ENCODE measurements at places on chromosomes 12 and 14.

GRCh38 chr14:28757786-28758185, 8.8 kb upstream of the FOXG1 start:
- DNase-seq = no peak

GRCh38 chr14:23433457-23433856, 2.0 kb downstream of the MYH7 start:
- no peak for DNase-seq

- DNase-seq = no peak
Measured at GRCh38 chr14:95264271-95264973, 55.3 kb downstream of the CLMN start.

DNA sequence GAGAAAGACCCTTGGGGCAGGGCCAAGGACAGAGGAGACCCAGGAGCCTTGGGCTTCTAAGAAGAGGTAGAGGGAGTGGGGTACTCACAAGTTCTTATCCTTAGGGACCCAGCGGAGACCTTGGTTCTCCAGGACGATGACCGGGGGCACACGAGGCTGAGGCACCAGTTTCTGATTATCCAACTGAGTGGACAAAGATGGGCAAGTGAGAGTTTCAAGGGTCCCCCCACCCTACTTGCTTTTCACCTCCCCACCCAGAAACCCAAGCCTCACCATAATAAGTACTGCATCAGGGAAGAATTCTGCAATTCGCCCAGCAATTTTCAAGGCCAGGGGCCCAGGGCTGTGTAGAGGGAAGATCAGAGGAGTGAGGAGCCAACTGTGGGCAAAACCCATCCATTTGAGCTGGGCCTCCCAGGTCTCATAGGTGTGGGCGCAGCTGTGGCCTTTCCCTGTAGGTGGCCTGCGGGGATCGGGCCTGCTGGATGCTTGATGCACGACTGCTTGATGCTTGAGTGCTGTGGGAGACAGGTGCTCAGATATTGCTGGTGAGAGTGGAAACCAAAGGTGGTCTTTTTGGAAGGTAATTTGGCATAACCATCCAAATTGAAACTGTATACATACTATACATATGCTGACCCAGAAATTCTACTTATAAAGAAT, 2.0 kb downstream of the EMC9 start:
- no peak for DNase-seq

DNA sequence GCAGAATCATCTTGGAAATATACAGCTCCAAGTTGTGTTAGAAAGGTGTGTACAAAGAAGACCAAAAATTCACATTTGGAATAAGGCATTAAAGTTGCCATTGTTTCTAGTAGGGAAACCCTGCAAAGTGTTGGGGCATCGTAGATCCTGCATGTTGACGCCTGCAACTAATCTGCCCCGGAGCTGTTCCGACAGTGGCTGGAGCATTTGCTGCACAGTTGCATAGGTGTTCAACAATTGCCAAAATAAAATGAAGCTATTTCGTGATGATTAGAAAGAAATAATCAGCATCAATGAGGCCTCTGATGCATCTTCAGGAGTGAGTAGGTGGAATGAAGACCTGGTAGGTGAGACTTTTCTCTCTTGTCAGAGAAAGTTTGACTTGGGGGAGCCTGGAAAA, 47.3 kb downstream of the DAD1 start:
- DNase-seq = no peak

GRCh38 chr12:122843455-122843854, 8.2 kb downstream of the HIP1R start:
- no peak for DNase-seq

GRCh38 chr12:121489874-121490273, 90.0 kb downstream of the RNF34 start:
- DNase-seq = no peak

GRCh38 chr14:88003425-88003824, 1.5 kb upstream of the GPR65 start:
- no peak for DNase-seq

DNA sequence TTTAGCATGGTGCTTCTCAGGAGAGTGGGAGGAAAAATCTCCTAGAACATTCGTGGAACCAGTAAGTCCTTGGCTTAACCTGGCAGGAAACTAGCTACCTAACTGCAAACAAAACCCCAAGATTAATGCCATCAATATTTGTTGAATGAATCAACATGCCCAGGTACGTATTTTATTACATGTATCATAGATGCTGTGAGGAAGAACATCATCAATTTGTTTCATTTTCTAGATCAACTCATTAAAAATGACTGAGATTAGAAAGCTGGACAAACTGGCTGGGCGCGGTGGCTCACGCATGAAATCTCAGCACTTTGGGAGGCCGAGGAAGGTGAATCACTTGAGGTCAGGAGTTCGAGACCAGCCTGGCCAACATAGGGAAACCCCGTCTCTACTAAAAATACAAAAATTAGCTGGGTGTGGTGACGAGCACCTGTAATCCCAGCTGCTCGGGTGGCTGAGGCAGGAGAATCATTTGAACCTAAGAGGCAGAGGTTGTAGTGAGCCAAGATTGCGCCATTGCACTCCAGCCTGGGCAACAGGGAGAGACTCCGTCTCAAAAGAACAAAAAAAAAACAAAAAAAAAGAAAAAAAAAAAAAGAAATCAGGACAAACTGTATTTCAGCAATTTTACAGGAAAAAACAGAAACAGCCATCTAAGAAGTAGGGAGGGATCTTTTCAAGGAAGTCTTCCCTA, 88.7 kb downstream of the NTN4 start:
- DNase-seq = no peak

DNA sequence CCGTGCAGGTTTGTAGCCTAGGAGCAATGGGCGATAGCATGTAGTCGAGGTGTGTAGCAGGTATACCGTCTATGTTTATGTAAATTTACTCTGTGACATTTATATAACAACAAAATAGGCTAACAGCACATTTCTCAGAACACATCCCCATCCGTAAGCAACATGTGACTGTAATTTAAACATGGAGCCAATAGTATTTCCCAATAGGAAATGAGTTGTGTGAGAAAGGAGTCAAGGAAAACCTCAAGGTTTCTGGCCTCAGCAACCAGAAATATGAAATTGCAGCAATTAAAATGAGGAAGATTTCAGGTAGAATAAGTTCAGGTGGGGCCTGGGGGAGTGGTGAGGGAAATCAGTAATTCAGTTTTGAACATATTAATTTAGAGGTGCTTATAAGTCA, 136.0 kb downstream of the MSRB3 start:
- peak; percentile 36 for DNase-seq

GRCh38 chr12:119208626-119209061, 29.9 kb downstream of the HSPB8 start:
- DNase-seq = peak; percentile 68

DNA sequence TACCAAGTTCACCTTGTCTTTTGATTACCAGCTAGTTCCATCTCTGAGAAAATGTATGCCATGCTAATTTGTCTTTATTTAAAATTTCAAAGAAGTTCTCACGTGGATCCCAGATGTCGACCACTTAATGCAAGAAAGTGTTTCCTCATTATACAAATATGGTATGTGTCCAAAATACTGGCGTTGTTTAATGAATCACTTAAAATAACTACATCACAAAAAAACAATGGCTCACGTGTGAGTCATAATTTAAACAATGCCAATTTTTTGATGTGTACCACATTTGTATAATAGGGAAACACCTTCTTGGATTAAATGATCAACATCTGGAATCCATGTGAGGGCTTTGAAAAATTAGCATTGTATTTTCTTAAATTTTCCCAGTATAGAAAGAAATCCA, 40.8 kb downstream of the DBX2 start:
- peak; percentile 88 for DNase-seq

- no peak for DNase-seq
Measured at GRCh38 chr12:112822056-112822455, 30.5 kb downstream of the RPH3A start.

- DNase-seq = peak; percentile 66
Measured at GRCh38 chr14:54435500-54435981, 5.6 kb downstream of the CNIH1 start.

DNA sequence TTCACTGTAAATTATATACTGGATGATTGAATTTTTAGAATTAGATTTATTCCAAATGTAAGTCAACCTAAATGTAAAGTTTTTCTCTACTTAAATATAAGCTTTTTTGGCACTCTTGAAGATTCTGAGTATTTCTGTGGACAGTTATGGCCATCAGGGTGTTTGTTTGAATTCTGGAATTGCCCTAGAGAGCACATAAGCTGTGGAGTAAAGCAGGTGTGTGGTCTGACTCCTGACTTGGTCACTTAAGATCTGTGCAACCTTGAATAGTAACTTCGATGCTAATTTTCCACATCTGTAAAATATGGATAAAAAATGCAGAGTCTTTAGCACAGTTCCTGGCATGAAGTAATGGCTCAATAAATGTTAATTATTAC, 64.4 kb downstream of the FUT8 start:
- DNase-seq = no peak

DNA sequence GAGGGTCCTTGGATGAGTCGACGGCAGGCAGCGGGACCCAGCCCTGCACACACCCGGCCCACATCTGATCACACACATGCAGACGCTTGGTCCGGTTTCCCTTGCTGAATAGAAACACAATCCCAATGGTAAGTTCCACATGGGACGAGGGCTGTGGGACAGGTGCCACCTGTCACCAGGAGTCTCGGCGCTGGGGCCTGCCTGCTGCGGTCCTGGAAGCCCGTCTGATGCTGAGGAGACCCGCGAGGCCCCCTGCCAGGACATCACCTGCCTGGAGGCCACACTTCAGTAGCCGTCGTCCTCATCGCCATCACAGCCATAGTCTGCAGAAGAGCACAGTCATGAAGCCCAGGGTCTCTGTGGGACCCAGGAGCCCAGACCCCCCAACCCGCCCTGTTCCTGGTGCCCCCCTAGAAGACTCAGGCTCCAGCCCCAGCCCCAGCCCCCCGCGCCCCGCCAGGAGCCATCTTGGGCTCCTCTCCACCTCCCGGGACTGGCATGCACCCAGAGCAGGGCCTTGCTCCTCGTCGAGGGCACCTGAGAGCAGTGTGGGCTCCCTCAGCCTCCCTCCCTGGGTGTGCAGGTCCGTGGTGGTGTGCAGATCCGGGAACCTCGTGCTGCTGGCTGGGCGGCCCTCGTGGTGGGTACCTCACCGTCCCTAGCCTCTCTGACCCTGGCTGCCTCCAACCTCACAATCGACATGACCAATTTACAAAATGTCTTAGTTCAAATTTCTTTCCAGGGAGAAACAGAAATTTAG, 29.3 kb upstream of the NUDT14 start:
- DNase-seq = no peak

Measured in fibroblast of mammary gland (primary cell).